Epithelial cell of esophagus (primary cell): ENCODE measurements at places on chromosomes 3 and 15.

- no peak for DNase-seq
These were observed 31.2 kb downstream of the PLA1A start for GRCh38 chr3:119628816-119629445.

- DNase-seq: no peak
These were observed 62.6 kb upstream of the VGLL3 start for GRCh38 chr3:87053553-87053952.

DNA sequence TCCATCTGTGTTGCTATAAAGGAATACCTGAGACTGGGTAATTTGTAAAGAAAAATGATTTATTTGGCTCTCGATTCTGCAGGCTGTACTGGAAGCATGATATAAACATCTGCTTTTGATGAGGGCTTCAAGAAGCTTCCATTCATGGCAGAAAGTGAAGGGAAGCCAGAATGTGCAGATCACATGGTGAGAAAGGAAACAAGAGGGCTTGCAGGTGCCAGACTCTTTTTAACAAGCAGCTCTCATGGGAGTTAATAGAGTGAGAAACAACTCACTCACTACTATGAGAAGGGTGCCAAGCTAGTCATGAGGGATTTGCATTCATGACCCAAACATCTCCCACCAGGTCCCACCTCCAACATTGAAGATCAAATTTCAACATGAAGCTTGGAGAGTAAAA is 247.2 kb downstream of the ZIC4 start:
- DNase-seq: no peak

DNA sequence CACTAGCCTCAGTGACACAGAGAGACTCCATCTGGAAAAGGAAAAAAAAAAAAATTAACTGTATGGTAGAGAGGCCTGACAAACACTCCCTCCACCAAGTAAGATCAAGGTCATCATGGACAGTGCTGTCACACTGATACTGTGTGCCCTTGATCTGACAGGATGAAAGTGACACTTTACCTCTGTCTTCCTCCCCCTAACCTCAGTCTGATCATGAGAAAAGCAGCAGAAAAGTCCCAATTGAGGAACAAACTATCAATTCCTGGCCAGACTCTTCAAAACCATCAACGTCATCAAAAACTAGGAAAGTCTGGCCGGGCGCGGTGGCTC is 26.7 kb downstream of the PGPEP1L start:
- DNase-seq: no peak

GRCh38 chr3:50617911-50618481 is 1.0 kb downstream of the MAPKAPK3 start:
- DNase-seq: no peak

DNA sequence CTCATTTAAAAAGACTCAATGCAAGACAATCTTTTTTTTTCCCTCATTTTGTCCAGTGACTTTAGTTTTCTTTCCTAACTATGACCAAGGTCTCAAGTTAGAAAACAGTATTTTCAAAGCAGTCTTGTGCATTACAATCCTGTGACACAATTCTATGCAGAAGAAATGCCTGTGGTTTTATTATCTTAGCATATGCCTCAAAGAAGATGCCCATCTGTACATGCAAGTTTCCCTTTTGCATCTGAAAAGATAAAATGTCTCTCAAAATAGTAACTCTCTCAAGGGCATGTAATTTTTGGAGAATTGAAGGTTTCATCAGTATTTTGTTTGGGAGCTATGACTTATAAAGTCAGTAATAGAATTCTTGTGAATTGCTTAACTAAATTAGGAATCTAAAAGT is 292.0 kb upstream of the SUCLG2 start:
- DNase-seq: no peak

GRCh38 chr3:50123394-50124051 is 31.6 kb upstream of the SEMA3F start:
- DNase-seq: no peak

DNA sequence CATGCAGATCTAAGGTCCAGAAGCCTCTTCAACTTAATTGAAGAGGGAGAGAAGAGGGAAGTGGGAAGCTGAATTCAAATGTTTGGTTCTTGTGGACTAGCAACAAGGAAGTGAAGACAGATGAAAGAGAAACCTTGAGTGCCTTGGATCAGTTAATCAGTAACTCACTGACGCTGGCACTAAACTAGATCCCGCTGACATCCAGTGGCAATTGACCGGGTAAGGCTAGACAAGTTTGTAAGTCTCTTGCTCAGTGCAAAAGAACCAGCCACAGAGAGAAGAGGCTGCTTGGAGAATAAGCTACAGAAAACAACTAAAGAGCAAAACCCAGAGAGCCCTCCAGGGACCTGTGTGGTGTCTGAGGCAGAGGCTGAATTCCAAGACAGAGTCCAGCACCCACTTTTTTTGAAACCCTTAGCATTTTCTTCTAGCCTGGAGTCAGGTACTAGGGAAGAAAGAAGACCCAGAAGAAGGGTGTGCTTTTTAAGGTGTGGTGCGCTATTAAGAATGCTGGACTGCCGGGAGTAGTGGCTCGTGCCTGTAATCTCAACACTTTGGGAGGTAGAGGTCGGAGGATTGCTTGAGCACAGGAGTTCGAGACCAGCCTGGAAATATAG is 6.9 kb downstream of the PLCH1 start:
- no peak for DNase-seq

DNA sequence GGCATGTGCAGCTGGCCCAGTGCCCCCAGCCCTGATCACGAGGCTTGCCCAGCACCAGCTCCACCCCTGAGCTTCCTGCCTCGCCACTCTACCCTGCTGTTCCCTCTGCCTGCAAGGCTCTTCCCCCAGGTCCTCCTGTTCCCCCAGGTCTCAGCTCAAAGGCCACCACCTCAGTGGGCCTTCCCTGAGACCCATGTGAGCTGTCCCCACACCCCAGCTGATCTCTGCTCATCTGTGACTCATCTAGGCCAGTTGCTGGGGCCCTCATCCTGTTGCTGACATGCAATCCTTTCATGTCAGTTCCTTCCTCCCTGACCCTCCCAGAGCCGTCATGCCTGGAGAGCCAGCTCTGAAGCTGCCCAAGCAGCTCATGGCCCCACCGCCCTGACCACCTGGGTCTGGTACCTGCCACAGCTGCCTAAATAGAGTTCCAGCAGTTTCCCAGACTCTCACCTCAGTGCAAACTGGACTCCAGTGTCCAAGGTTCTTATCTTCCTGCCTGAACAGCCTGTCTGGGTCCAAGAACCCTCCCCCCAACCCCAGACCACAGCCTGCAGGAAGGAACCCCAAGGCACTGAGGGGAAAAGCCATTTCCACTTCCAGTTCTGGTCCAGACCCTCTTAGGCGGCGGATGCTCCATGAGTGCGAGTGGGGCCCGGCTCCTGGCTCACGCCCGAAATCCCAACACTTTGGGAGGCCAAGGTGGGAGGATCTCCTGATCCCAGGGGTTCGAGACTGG is 116.6 kb upstream of the IQSEC1 start:
- DNase-seq: peak; percentile 17

DNA sequence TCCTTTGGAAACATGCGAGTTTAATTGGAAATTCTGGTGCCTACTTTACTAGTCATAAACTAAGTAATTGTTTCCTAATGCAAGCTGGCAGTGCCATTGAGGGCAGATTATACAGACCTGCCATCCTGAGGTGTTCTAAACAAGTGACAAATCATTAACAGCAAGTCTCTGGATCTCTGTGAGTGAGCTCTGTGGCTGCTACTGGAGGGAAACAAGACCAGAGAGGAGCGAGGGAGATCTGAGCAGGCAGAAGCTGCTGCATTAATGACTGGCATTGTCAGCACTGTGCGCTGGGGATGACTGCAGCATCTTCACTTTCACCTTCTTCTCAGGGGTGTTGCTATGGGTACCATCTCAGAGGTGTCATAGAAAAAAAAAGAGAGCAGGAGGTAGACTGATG is 308.4 kb upstream of the DPH6 start:
- no peak for DNase-seq

GRCh38 chr15:88348579-88349230 is 92.2 kb upstream of the NTRK3 start:
- DNase-seq: no peak

DNA sequence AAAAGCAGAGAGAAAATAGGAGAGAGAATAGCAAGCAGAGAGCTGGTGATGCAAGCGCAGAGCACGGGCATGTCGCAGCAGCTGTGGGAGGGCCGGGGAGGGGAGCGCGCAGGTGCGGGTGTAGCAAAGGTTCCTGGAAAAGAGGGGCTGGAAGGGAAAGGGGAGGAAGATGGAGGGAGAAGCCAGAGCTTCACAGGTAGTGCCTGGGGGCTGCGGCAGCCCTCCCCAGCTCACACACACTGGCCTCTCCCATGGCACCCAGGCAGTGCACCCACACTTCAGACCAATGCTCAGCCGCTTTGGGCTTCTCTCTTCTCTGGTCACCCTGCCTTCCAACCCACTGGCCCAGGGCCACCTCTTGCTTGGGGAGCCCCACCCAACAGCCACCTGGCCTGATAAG is 72.1 kb downstream of the ADAMTS7 start:
- no peak for DNase-seq

GRCh38 chr3:4888913-4889846 is 90.1 kb upstream of the BHLHE40 start:
- DNase-seq: no peak

DNA sequence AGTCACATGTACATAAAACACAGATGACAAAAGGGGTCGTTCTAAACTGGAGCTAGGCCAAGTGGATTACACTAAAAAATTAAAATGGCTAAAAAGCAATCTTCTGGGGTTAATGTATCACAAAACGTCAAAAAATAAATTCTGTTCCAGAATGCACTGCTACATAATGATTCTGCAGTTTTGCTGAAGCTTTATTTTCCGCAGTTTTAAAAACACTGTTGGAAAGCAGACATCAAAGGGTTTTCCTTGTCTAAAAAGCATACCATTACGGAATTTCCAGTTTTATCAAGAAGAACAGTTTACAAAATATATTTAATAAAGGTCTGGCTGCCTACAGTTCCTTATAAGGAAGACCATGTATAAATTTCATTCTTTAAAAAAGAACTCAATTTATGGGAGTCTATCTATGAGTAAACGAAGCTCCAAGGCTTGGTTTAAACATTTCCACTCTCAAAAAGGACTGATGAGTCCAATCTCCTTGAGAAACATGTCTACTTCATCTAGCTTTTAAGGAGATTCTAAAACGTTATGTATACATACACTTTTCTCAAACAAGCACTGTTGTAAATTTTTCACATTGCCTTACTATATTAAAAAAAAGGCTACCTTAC is 1.3 kb downstream of the DMXL2 start:
- DNase-seq: no peak

GRCh38 chr15:92877000-92877399 is 23.1 kb upstream of the CHD2 start:
- no peak for DNase-seq

GRCh38 chr15:56772868-56773639 is 39.7 kb upstream of the ZNF280D start:
- DNase-seq: no peak

DNA sequence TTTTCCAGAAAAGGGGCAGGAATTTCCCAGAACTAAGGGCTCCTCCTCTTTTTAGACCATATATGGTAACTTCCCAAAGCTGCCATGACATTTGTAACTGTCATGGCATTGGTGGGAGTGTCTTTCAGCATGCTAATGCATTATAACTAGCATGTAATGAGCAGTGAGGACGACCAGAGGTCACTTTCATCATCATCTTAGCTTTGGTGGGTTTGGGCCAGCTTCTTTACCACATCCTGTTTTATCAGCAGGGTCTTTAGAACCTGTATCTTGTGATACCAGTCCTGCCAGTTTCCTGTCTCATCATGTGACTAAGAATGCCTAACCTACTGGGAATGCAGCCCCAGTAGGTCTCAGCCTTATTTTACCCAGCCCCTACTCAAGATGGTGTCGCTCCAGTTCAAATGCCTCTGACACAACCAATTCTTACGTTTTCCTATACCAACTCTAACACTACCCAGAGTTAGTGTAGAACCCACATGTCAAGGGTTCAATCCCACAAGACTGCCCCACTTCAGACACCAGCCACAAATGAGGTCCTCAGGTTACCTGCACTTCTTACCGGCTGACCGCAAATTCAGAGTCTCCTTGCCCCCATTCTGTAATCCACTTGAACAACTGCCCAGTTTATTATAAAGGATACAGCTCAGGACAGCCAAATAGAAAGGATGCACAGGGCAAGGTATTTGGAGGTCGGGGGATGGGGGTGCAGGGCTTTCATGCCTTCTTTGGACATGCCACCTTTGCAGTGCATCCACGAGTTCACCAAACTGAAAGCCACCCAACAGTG is 17.7 kb downstream of the FOXB1 start:
- peak; percentile 89 for DNase-seq

DNA sequence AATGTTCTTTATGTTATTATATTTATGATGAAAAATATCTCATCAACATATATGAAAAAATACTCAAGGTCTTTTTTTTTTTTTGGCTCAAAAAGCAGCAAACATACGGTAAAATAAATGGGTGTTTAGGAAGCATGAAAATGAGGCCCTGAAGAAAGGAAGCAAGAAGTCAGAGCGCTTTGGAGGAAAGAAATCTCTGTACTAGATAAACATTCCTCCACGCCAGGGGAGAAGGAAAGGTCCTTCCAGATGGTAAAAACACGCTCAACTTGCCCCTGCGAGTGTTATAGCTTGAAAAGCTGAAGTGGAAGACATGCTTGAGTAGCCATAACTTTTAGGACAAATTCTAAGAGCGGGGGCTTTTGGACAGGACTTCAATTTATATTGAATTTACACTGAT is 52.9 kb downstream of the FEM1B start:
- no peak for DNase-seq

DNA sequence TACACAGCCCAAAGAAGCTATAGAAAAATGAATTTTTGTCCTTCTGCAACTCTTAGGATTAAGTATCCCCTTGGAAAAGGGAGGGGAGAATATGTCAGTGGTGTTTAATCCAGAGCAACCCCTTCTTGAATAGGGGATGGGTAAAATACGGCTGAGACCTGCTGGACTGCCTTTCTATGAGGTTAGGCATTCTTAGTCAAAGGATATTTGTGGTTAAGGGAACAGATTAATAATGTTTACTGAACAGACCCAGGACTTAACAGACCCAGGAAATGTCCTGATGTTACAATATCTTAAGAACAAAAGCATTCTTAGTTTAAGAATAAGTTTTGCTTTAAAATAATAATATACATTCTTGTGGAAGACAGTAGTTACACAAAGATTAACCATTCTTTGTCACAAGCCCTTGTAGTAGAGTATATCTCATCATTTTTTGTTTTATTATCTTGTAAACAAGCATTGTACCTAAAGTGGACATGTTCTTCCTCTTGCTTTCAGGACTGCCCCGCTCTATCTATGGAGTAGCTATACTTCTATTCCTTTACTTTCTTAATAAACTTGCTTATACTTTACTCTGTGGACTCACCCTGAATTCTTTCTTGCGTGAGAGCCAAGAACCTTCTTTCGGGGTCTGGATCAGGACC is 43.8 kb upstream of the B3GALNT1 start:
- DNase-seq: peak; percentile 37

GRCh38 chr3:47791193-47791855 is 9.6 kb upstream of the SMARCC1 start:
- DNase-seq: no peak

DNA sequence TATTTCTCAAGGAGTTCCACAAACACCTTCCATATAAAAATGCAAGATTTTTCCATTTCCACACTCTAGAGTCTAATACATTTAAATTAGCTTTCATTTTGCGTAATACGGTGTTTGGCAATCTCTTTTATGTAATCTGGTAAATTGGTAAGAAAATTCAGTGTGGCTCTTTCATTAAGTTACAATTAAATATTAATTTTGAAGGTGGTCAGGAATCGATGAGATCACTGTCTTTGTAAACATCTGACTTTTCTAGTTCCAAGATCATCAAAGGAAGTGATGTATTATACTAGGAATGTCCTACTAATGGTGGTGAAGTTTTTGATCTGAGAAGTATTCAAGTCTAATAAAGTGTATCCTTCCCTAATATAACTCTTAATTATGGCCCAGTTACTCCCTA is 1.1 kb upstream of the UTS2B start:
- DNase-seq: peak; percentile 58
